ENCODE measurements at places on chromosomes 13 and 19.

DNA sequence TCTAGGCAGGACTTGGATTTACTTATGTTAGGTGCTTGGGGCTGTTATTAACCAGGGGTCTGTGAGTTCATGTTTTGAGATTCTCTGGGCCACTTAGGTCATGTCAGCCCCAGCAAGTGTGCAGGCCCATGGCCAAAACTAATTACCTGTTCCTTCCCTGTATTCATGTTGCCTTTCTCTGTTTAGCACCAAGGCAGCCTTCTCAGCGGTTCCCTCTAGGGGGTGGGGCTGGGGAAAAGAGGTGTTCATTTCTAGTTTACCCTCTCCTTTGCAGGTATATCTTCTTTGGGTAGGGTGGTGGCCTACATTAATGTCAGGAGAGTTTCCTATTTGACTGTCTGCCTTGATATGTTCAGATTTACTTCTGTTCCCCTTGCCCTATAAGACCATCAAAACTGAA lies 61.7 kb downstream of the PDS5B start:
- DNase-seq, result no peak

DNA sequence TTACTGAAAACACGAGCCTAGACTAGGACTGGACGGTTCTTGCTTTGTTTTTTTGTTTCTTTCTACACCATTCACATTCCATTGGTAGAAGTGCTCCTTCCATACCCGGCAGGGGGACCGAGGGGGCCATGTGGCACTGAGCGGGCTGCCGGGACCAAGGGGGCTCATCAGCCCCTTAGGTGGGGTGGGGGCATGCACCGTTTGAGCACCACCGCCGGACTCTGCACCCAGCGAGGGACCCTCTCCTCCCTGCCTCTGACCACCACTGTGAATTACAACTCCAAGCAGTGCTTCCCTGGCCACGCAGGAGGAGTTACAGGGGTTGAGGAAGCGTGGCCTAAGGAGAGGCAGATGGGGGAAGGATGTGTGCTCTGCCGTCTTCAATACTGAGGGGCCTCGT lies 15.0 kb upstream of the CFAP97D2 start:
- DNase-seq, result no peak

DNA sequence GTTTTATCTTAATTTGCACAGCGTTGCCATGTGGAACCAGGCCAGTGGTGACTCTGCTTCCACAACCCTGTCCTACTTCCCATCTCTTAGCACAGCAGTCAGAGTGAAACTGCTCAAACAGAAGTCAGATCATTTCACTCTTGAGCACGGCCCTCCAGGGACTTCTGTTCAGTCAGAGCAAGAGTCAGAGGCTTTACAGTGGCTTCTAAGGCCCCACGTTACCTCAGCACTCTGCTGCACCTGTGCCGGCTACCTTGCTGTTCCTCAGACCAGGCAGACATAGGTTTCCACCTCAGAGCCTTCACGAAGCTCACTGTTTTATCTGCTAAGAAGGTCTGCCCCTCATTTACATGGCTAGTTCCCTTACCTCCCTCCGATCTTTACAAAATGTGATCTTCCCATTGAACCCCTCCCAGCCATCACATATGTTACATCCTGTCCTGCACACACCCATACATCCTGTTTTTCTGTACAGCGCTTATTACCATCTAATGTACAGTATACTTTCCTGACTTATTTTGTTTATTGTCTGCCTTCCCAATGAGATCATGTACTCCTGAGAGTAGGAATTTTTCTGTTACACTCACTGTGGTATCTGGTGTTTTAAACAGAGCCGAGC lies 41.6 kb downstream of the TM9SF2 start:
- DNase-seq, result peak; percentile 90

- DNase-seq, result no peak
These were observed 102.1 kb downstream of the INSR start for GRCh38 chr19:7191946-7192691.

DNA sequence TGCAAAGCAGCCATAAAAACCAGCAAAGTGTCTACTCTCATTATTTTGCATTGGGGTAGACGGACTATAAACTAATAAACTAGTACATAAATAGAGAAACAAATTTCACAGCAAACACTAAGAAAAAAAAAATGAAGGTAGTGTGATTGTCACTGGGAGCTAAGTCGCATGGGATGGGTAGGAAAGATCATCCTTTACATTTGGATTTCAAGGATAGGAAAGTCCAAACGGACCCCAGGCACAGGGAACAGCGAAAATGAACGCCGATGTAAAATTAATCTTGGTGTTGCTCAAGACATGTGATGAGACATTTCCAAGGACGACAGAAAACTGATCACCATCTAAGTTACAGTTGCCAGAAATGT lies 690 bp upstream of the SGTA start:
- DNase-seq, result no peak

DNA sequence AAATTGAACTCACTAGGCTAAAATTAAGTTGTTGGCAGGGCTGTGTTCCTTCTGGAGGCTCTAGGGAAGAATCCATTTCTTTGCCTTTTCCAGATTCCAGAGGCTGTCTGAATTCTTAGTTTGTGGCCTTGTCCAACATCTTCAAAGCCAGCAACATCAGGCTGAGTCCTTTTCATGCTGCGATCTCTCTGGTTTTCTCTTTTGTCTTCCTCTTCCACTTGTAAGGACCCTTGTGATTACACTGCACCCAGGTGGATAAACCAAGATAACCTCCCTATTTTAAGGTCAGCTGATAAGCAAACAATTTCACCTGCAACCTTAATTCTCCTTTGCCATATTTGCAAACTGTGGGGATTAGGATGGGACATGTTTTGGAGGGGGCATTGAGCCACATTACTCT lies 11.5 kb downstream of the UTP14C start:
- no peak for DNase-seq

DNA sequence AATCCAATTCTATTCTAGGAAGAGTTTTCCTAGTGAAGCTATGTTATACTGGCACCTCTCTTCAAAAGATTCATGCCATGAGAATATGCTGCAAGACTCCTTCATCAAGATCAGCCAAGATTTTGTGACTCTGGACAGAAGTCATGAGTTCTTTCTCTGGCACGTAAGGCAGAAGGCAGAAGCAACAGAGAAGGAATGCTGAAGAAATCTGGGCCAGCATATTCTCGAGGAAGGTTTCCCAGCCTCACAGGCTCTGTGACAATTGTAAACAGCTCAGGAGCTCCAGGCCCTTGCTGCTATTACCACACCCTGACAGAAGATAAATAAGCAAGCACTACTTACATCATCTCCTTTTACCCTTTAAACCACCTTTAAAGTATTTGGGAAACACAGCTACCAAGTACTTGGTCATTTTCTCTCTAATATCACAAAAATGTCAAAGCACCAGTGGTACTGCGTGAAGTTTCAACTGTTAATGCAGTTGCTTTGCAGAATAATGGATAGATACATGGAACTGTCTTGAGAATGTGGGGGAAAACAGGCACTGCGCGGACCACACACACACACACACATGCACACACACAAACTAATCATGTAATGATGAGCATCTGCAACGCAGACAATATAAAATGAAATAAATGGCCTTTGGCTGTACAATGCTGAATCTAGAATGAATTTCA lies 55.4 kb downstream of the INTS6 start:
- DNase-seq, result no peak

DNA sequence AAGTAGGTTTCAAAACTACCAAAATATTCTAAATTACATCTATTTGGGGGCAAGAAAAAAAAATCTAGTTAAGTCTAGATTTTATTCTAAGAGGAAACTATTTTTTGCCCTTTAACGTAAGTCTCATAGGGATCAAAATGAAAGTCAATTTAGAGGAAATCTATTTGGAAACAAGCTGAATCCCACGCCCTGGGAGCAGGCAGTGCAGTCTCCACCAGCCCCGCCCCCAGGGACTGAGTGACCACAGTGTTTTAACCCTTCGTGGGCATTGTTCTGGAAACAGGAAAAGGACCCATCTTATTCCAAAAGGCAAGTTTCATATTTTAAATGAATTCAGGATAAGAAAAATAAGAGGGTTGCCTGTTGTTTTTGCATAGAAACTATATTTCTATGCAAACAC lies 209.7 kb downstream of the SPRY2 start:
- no peak for DNase-seq

DNA sequence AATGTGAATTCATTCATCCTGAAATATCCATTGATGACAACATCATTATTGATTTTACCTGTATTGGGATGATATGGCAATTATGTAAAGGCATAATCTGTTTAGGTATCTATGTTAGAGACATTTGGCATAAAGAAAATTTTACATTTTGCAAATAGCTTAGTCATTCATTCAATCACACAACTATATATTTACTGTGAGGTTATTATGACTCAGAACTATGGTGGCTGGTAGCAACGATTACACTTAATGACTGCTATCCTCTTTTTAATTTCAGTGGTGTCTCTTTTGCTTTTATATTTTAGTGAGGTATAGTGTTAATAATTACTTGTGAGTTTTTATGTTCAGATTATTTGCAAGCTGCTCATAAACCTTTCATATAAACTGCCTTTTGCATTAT lies 955.9 kb downstream of the SLITRK6 start:
- no peak for DNase-seq

DNA sequence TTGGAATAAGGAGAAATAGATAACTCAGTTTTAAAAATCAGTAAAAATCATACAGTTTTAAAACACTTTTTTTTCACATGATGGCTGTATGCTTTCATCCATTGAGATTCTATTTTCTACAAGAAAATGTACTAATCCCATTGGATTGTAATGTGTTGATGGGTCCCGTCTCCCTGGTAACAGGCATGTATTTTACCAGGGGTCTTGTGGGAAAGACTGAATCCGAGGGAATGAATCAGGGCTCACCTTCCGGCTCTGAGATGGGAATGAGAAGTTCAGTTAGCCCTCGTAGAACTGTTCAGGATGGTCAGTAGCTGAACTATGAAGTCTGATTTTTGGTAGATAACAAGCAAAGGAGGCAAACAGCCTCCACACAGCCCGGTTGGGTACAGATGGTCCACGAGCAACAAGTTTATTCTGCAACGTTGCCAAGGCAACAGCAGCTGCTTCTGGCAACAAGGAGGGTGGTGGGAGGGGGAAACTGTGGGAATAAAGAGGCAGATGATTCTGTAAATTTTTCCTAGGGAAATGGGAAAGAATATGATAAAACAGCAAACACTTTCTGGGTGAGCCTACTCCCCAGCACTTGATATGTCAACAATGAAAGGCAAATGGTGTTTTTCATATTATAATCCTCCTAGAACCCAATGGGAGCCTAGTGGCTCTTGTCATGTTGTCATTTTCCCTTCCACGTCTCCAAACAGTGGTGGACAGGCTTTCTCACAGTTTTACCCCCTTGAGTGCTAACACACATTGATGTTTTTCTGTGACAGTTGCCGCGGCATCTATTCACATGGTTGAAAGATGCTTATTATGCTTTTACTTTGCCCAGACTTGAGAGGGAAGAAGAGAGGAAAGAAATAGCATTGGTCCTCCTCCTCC lies 12.4 kb upstream of the SIAH3 start:
- no peak for DNase-seq

GRCh38 chr19:9219489-9219888 lies at the start of gene OR7D4:
Gene OR7D4, minus strand, starts transcription at chr19:9219589. Its CDS starts 4,752 bp downstream, at chr19:9214837.
- no peak for DNase-seq
